Fibroblast of upper back skin (primary cell): ENCODE measurements at places on chromosomes 7 and 10.
A peak's percentile ranks its signal among the peaks of the same experiment; 100 is the strongest.

GRCh38 chr10:111347386-111348013, 270.7 kb downstream of the ADRA2A start:
- DNase-seq = no peak

- DNase-seq = peak; percentile 87
Measured at GRCh38 chr7:30911561-30911969, at the start of gene AQP1. AQP1 (plus strand) TSS chr7:30911853; CDS start chr7:30911910, 57 bp downstream.

DNA sequence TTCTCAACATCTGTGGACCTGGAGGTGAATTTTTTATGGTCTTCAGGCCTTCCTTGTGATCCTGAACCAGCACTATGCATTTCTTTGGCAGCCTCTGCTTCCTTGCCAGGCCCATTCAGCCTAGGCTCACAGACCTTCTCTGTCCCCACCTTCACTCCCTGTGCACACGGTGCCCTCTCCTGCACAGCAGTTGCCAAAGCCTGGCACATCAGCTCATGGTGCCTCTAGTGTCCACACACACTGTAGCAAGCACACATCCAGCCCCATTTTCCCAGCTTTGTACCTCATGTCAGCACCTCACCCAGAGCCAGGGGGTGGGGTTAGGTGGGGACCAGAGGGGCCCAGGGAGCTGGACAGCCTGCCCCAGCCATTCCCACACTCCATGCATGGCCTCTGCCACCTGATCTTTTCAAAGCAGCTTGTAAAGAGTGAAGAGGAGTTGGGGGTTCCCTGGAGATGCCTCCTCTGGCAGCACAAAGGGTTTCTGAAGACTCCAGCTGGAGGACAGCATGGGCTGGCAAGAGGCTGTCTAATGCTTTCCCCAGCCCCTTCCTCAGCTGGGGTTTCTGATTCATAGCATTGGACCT, 57.9 kb upstream of the TMEM72 start:
- peak; percentile 61 for DNase-seq

DNA sequence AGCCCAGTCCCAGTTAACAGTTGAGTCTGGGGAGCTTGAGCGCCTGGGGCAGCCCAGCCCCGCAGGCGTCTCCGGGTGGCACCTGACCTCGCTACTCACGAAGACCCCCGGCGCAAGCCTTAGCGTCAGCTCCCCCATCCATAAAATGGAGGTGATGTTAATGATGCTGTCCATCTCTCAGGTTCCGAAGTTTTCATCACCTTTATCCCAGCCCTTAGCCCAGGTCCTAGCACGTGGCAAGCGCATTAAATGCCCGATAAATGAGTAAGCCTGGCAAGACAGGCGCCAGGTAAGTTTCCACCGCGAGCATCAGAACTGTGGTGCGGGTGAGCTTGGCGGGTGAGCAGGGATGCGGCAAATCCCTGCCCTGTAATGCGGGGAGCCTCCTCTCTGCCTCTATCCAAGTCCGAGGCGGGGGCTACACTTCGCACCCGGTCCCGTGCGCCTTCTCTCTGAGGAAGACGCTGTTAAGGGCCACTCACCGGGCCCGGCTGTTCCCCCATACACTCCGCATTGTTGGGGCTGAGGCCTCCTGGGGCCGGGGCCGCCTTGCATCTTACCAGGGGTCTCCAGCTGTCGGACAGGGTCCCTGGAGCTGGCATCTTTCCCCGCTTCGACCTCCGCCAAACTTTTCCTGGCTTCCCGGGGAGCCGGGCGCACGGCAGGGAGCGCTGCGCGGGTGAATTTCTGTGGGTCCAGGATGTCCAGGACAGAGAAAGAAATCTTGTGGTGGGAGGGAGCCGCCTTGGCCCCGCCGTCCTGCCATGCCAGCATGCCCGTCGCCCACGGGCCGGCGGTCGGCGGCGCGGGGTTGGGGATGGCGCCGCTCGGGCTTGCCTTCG, 444 bp downstream of the NKX1-2 start:
- DNase-seq = no peak

DNA sequence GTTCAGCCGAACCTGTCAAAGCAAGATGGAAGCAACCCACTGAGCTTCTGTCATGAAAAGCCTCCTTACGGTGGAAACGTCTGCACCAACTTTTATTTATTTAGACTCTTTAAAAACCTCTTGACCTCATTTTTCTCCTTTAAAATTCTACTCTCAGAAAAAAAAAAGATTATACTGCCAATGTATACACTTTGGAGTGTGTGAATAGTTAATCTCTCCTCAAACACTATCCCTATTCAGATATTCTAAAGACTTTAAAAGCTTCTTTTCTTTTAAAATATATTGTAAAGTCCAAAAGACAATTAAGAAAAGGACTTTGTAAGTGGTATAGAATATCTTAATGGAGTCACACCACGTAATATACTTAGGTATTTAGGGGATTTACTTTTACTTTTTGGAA, 335.2 kb upstream of the SEMA3D start:
- no peak for DNase-seq
